ENCODE measurements at places on chromosomes 2 and 18. TPM values are rescaled to one million over a fixed set of nuclear protein-coding genes. Genes with fewer than 3 reads are reported as not detected.
A peak's percentile ranks its signal among the peaks of the same experiment; 100 is the strongest.

- no peak for DNase-seq
- no peaks in the 10 kb centered on the region for H3K36me3 ChIP-seq
- H3K4me3 ChIP-seq, result no peak overlapping the region
- H3K27ac ChIP-seq, result no peak overlapping the region
- H3K4me1 ChIP-seq, result no peaks in the 10 kb centered on the region
Observed at GRCh38 chr2:172914341-172915008, 161.2 kb upstream of the MAP3K20 start.

DNA sequence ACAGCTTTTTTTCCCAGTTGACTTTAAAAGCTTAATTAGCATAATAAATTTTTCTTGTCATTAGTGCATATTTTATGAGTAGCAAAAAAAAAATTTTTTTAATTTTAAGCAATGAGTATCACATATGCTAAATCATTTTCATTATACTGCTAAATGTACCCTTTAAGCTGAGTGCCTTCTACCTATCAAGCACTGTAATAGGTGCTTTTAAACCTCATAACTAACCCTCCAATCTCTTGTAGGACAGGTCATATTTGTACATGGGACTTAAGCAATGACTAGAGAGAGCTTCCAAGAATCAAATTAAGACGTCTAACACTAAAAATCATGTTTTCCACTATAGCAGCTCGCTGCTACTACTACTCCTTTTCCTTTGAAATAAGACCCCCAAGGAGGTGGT is 7.4 kb downstream of the XPO1 start:
- peaks cover 38% of the 10 kb centered on the region for H3K4me1 ChIP-seq
- H3K36me3 ChIP-seq, result peaks cover 34% of the 10 kb centered on the region
- no peak overlapping the region for H3K4me3 ChIP-seq

DNA sequence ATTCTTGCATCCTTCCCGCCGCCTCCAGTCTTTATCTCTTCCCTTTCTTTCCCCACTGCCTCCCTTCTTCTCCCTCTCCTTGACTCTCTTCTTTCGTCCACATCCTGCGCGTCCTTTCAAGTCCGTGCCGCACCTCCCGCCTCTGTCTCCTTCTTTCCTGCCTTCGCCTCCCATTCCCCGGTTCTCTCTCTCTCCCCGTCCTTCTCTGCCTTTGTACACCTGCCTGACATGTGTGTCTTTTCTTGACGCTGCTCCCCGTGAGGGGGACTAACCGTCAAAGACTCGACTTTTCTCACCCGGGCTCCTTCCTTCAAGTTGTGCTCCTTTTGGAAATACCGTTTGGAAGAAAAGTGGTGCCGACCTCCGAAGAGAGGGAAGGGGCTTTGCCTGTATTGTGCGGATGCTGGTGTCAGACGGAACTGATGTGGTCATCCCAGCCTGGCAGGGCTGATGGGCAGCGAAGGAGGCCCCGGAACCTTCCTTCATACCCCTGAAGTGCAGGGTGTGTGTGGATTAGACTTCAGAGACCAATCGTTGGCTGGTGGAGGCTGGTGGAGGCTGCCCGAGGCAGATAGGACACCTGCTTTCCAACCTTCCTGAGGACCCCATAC is 879 bp downstream of the TMEM178A start:
- H3K27ac ChIP-seq, result no peak overlapping the region
- no peak for DNase-seq
- peaks cover 78% of the 10 kb centered on the region for H3K27me3 ChIP-seq
- H3K36me3 ChIP-seq, result peaks cover 1% of the 10 kb centered on the region
- peak overlapping the region; percentile 69 for H3K4me3 ChIP-seq

DNA sequence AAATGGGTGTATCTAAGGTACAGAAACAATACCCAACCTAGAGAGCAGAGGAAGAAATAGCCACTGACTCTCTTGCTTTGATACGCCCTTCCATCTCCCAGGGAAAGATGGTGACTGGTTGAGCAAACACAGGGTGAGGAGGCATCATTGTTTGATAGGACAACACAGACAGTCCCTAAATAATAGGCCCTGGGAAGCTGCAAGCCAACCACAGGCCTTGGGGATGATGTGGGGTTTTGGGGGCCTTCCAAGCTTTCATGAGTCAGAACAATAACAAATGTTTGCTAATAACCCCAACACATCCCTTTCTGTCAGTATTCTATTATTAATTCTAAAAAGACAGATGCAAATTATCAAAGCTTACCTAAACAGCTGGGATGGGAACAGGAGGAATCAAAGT is 9.8 kb downstream of the LGALSL start:
- no peaks in the 10 kb centered on the region for H3K36me3 ChIP-seq
- H3K27ac ChIP-seq, result no peak overlapping the region
- DNase-seq, result no peak

GRCh38 chr2:197713271-197713670 is 8.1 kb downstream of the MARS2 start:
- H3K27ac ChIP-seq, result no peak overlapping the region
- no peak overlapping the region for H3K4me3 ChIP-seq
- peaks cover 36% of the 10 kb centered on the region for H3K36me3 ChIP-seq
- DNase-seq, result no peak
- H3K27me3 ChIP-seq, result no peaks in the 10 kb centered on the region

DNA sequence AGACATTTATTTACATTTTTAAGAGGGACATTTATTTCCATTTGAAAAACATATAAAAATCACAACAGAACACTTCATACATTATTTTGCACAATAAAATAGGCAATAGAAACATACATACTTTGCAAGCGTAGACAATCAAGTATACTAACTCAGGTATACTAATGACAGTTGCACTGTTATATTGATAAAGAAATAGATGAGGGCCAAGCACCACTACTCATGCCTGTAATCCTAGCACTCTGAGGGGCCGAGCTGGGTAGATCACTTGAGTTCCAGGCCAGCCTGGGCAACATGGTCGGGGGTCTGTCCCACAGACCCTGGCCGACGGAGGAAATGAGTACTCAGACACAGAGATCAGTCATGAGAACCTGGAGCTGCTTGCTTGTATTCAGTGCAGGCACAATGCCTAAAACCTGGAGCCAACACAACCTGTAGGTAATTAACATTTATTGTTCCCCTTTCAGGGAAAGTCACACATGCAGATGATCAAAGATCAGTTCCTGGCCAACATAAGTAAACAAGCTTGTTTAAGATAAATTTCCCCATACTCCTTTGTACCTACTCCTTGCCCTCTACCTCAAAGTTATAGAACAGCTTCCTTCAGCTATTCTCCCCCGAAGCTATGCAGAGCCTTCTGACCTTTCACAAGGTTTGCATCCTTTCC is 1960.2 kb downstream of the SUCLG1 start:
- no peaks in the 10 kb centered on the region for H3K27me3 ChIP-seq
- H3K27ac ChIP-seq, result no peak overlapping the region
- no peak overlapping the region for H3K4me3 ChIP-seq
- H3K4me1 ChIP-seq, result no peaks in the 10 kb centered on the region

Gene ASNSD1
- total RNA-seq, result 63.7 TPM

DNA sequence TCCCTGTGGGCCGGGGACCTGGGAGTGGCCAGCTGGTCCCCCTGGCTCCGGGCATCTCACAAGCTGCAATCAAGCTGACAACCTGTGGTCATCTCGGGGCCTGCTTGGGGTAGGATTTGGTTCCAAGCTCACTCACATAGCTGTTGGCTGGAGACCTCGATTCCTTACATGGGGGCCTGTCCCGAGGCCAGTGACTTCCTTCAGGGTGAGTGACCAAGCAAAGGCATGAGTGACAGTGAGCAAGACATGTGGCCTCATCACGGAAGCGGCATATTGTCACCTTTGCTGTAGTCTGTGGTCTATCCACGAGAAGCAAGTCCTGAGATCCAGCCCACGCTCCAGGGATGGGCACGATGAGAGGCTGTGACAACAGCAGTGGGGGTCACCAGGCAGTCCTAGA is 131.4 kb upstream of the ID2 start:
- no peak overlapping the region for H3K27ac ChIP-seq
- H3K36me3 ChIP-seq, result no peaks in the 10 kb centered on the region
- peaks cover 33% of the 10 kb centered on the region for H3K4me1 ChIP-seq
- no peak overlapping the region for H3K4me3 ChIP-seq

DNA sequence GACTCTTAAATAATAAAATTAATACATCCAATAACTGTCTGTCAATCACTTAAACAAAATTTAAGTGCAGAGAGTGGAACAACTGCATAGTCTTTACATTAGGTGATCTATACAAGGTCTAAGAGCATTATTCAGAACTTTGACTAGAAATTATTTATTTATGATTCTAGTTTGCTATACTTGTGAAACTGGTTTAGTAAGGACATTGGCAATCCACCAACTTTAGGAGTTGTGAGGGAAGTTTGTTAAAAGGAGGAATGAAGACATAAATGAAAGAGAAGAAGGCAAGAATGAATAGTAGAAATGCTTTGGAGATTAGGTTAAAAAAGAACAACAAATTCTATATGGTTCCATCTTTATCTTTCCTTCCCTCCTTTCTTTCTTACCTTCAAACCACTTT is 217.5 kb downstream of the GPD2 start:
- H3K27me3 ChIP-seq, result no peaks in the 10 kb centered on the region
- no peak overlapping the region for H3K4me3 ChIP-seq
- no peak overlapping the region for H3K27ac ChIP-seq
- H3K4me1 ChIP-seq, result no peaks in the 10 kb centered on the region
- no peaks in the 10 kb centered on the region for H3K36me3 ChIP-seq
- no peak for DNase-seq

Gene AAMP
- total RNA-seq, result 85.3 TPM

DNA sequence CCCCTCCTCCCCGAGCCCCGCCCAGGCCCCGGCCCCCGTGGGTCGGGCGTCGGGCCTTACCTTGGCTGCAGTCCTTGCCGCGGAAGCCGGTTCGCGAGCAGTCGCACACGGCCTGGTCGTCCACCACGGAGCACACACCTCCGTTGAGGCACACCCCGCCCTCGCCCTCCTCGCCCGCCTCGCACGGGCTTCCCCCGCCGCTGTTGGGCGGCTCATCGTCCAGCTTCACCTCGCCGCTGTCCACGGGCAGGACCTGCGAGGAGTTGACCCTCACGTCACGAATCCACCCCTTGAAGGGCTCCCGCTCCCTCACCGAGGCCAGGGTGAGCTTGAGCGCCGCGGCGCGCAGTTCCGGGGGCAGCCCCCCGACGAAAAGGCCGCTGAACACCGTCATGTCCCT is 4.5 kb downstream of the NRXN1 start:
- H3K27me3 ChIP-seq, result no peaks in the 10 kb centered on the region
- H3K27ac ChIP-seq, result no peak overlapping the region
- no peak overlapping the region for H3K4me3 ChIP-seq
- no peak for DNase-seq

Gene GPR39
- total RNA-seq, result not detected

DNA sequence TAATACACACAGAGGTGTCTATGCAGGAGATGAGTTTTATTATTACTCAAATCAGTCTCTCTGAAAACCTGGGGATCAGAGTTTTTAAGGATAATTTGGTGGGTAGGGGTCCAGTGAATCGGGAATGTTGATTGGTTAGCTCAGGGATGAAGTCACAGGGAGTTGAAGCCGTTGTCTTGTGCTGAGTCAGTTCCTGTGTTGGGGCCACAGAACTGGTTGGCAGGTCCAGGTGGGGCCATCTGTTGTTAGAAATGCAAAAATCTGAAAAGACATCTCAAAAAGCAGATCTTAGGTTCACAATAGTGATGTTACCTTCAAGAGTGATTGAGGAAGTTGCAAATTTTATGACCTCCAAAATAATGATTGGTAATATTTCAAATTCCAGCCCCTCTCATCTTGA is 86.9 kb downstream of the VSNL1 start:
- H3K4me1 ChIP-seq, result peaks cover 3% of the 10 kb centered on the region
- no peak overlapping the region for H3K4me3 ChIP-seq
- H3K27me3 ChIP-seq, result peaks cover 5% of the 10 kb centered on the region
- no peaks in the 10 kb centered on the region for H3K36me3 ChIP-seq
- no peak for DNase-seq
- no peak overlapping the region for H3K27ac ChIP-seq

Gene BMP10
- total RNA-seq, result not detected

Gene MAP3K19
- total RNA-seq, result not detected

GRCh38 chr2:147449323-147449991 is 395.4 kb upstream of the ACVR2A start:
- H3K4me1 ChIP-seq, result peaks cover 7% of the 10 kb centered on the region
- peaks cover 4% of the 10 kb centered on the region for H3K27me3 ChIP-seq
- no peak overlapping the region for H3K4me3 ChIP-seq

DNA sequence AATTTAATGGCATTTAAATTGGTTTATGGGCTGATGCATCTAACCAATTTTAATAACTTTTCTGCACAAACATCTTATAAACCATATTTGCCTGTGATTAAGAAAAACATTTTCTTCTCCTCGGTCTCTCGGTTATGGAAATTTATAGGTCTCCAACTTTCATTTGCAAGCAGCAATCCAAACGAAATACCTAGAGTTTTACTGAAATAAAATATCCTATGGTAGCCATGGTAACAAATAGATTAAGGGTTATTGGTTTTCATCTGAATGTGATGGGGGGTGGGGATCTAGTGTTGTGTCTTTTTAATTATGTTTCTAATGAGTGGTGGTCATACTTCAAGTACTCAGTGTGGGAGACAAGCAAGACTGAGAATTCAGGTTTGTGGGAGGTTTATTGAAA is 2.9 kb downstream of the KLHL29 start:
- no peak for DNase-seq
- H3K27me3 ChIP-seq, result peaks cover 69% of the 10 kb centered on the region
- no peak overlapping the region for H3K27ac ChIP-seq
- H3K4me3 ChIP-seq, result no peak overlapping the region

Gene MAP3K20
- total RNA-seq, result 17.9 TPM

- H3K27me3 ChIP-seq, result no peaks in the 10 kb centered on the region
- no peaks in the 10 kb centered on the region for H3K36me3 ChIP-seq
- peak overlapping the region; percentile 54 for H3K4me3 ChIP-seq
- peak; percentile 76 for DNase-seq
Observed at GRCh38 chr18:74951165-74951760, 257.7 kb downstream of the PTGR3 start.

DNA sequence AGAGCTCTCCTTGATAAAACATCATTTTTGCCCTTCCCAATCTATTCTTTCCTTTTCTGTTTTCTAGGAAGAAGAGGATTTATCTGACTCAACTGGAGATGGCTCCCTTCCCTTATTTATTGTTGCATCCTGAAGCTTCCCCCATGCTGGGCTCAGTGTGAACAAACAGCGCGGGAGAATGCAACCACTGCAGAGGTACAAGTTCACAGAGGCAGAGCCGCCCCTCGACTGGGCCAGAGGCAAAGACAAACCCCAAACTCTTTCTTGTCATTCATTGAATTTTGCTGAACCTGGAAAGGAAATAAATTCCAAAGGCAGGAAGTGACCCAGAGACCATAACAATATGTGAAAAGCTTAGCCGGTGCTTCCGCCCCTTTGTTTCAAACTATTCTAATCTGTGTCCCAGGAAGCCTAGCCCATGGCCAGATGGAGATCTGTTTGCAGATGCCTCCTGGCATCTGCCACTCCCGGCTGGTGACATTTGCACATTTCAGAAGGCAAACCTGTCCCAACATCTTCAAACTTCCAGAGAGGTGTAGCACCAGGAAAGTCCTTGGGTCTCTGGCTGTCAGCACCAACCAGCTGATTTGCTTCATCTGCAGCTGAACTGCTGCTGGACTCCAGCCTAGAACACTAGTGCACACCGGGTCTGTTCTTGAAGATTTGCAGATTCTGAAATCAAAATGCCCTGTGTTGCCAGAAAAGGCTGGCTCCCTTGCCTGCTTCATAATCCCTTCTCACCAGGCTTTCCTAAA is 79.4 kb upstream of the MAP4K3 start:
- H3K4me3 ChIP-seq, result no peak overlapping the region
- peaks cover 2% of the 10 kb centered on the region for H3K27me3 ChIP-seq
- H3K27ac ChIP-seq, result no peak overlapping the region
- no peaks in the 10 kb centered on the region for H3K36me3 ChIP-seq
- DNase-seq, result no peak

- no peaks in the 10 kb centered on the region for H3K36me3 ChIP-seq
- H3K4me3 ChIP-seq, result no peak overlapping the region
- no peak overlapping the region for H3K27ac ChIP-seq
Observed at GRCh38 chr2:68279691-68280090, 27.4 kb upstream of the PPP3R1 start.

GRCh38 chr18:57841568-57841967 is 38.5 kb upstream of the ATP8B1 start:
- H3K36me3 ChIP-seq, result no peaks in the 10 kb centered on the region
- H3K4me3 ChIP-seq, result peak overlapping the region; percentile 50
- H3K4me1 ChIP-seq, result peaks cover 24% of the 10 kb centered on the region
- peak overlapping the region; percentile 55 for H3K27ac ChIP-seq
- DNase-seq, result peak; percentile 62
